ENCODE measurements at places on chromosomes 6 and 20. TPM values are rescaled to one million over a fixed set of nuclear protein-coding genes. Genes with fewer than 3 reads are reported as not detected.
A peak's percentile ranks its signal among the peaks of the same experiment; 100 is the strongest.

DNA sequence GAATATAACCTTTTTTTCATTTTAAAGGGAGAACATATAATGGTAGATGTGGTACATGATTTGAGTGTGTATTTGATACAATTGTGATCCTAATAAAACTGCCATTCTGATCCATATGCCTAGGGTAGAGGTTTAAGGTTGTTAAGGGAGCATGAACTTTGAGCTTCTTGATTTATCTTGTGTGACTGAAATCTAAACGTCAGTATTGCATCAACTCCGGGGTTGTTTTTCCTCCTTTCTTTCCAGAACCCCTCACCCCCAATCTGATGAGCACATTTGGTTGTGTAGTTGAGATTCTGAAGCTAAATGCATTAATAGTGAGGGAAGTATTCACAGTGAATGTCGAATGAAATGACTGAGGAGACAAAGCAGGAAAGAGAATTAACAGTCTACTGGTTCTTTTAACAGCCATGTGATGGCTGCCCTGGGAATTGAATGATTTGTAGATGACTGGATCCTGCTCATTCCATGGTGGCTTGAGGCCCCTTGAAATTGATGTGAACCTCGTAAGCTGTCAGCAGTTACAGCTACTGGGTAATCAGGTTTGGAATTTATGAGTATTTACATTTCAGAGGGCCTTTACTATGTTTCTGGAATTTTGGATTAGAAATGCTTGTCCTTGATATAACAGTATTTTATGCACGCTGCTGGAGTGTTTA, 44.8 kb downstream of the FARS2 start:
- no peak for DNase-seq

GRCh38 chr20:40922865-40923264, 105.8 kb upstream of the TOP1 start:
- no peak for DNase-seq

DNA sequence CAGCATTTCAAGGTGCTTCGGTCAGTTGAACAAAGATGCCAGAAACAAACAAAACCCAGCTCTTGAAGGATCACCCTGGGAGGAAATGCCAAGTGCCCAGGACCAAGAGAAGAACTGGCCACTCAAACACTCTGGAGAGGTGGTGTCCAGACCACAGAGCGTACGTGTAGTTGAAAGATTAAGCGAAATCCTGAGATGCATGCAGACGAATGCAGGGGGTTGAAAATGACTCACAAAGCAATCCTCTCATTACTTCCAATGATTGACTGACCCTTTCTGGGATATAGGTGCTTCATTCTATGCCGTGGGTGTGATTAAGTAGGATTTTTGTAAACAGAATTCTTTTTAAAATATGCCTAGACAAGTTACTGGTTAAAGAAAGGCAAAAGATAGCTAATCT, 71.5 kb upstream of the ATXN1 start:
- no peak for DNase-seq

GRCh38 chr20:25226433-25227316, 21.2 kb upstream of the PYGB start:
- DNase-seq, result peak; percentile 39

The FNDC1 gene
- polyA plus RNA-seq, result not detected
